Renal cortex interstitium (tissue), 15 donors: ENCODE measurements at places on chromosomes 7 and 10. TPM values are rescaled to one million over a fixed set of nuclear protein-coding genes. Genes with fewer than 3 reads are reported as not detected.

DNA sequence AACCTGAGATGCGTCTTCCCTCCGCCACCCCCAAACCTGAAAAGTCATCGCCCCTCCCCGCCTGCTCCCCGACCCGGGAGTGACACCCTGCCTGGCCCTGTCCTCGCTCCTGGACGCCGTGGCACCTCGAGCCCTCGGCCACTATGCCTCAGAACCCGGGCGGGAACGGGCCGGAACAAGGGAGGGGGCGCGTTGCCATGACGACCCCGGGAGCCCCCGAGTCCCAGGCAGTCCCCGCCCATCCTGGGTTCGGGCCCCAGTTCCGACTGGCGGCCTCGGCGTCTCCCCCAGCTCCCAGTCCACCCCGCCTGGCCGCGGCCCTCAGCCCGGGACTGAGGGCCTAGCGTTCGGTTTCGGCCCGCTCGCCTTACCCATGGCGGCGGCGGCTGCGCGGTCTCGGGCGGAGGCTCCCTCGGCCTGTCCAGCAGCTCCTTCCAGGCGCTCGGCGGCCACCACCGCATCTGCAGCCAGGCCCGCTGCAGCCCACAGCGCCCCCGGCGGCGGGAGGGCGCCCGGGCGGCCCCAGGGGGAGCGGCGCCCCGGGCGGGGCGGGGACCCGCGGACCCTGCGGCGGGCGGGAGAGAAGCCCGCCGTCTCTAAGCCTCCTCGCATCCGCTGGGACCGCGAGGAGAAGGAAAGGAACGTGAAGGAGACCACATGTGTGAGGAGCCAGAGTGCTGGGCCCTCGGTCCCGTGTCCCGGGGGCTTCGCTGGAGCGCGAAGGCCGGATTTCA lies at the start of gene RUFY2:
TSS of gene RUFY2 (minus strand) at position 463 of the 734 bp plus-strand sequence. CDS start at position 375, 88 bp downstream.
- peak; percentile 79 for DNase-seq

DNA sequence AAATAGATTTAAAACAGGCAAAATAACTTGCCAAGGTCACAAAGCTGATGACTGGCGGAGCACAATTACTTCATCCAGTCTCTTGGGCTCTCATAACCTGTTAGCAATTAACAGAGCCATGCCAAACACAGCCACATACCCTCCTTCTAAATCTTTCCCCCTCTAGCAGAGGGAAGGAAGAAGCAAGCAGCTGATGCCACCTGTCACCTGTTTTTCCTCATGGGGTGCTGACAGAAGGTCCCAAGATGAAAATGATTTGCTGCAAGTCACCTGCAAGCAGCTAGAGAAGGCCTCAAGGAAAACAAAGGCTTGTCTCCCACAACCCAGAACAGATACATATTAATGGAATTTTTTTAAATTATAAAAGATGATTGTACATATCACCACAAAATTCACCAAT lies 117.8 kb downstream of the GFRA1 start:
- DNase-seq: no peak

The USP54 gene
- 45.7 TPM for polyA plus RNA-seq

DNA sequence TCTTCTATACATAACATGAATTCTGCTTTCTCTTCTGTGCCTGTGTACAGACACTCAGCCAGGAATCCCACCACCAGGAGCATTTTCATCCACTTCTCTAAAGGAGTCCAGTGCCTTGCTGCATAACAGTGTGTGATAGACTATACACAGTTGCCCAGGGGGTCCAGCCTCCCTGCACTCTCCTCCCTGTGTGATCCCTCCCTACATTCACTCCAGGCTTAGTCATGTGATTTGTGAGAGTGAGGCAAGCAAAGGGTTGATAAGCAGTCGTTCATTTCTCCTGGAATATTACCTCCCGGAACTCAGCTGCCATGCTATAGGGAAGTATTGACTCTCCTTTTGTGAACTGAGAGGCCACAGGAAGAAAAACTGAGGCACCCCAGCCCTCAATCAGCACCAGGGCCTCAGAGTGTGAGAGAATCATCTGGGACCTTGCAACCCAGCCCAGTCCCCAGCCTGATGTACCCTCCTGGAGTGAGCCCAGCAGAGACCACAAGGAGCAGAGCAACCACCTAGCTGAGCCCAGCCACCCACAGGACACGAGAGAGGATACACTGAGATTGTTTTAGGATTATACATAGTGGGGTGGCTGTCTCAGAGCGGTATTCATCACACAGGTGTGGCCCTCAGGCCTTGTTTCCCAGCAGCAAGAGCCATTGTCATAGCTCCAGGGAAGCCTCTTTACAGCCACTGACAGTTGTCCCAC lies 45.0 kb upstream of the EEPD1 start:
- DNase-seq: no peak

DNA sequence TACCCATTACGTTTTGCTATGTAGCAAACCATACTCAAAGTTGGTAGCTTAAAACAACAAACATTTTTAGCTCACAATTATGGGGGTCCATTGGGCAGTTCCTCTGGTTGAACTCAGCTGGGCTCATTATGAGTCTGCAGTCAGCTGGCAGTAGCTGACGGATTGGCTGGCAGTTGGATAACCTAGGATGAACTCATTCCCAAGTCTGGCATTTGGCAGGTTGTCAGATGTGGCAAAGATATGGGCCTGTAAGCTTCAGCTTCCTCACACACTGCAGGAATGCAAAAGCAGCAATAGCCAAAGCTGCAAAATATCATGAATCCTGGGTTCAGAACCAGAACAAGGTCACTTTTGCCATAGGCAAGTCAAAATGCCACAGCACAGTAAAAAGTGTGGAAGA lies 412.2 kb upstream of the SORCS1 start:
- DNase-seq: no peak

GRCh38 chr7:129308047-129308446 lies 83.2 kb downstream of the AHCYL2 start:
- DNase-seq: no peak

DNA sequence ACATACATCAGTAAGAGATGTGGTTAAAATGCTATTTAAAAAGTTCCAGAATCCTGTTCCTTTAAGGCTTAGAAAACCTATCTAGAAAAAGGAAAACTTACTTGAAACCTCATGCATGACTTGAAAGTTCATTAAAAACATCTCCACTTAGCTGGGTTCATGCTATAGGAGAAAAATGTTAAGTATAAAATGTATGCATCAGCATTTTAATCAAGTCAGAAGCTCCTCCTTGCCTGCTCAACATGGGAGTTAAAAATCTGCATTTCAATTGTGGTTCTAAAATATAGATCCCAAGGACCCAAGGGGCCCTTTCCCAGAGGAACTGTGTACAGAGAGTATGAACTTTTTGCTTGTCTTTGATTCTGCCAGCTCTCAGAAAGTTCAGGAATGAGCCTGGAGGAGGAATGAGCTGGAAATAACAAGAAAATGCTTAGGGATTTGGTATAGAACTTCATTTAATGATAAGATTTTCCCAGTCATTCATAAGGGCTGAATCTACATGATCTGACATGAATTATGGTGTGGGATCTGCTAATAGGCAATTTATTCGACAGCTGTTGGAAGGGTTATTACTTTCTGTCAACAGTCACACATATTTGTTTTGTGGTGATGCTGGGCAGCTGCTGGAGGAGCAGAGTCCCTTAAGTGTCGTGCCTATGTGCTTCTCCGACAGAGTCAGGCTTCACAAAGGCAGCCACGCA lies 85.6 kb upstream of the MTPN start:
- no peak for DNase-seq

The CEP55 gene
- 18.2 TPM for polyA plus RNA-seq

GRCh38 chr7:41103331-41103730 lies 599.6 kb downstream of the INHBA start:
- DNase-seq: no peak

The PROSER2 gene
- polyA plus RNA-seq: 6.6 TPM

The ENTPD1 gene
- 19.8 TPM for polyA plus RNA-seq

GRCh38 chr7:43114458-43114780 lies 2.0 kb downstream of the HECW1 start:
- DNase-seq: no peak

DNA sequence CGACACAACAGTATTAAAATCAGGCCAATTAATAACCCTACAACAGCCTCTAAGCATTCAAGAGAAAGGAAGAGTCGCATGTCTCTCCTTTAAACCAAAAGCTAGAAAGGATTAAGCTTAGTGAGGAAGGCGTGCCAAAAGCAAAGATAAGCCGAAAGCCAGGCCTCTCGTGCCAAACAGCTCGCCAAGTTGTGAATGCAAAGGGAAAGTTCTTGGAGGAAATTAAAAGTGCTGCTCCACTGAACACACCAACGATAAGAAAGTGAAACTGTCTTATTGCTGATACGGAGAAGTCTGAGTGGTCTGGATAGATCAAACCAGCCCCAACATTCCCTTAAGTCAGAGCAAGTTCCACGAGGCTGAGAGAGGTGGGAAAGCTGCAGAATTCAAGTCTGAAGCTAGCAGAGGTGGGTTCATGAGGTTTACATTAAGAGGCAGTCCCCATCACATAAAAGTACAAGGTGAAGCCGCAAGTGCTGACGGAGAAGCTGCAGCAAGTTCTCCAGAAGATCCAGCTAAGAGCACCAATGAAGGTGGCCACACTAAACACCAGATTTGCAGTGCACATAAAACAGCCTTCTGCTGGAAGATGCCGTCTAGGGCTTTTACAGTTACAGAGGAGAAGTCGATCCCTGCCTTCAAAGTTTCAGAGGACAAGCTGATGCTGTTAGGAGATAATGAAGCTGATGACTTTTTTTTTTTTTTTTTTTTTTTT lies 194.8 kb downstream of the MAD1L1 start:
- DNase-seq: no peak

- no peak for DNase-seq
Observed at GRCh38 chr10:72890086-72890485, 3.5 kb upstream of the OIT3 start.

The GNAT3 gene
- not detected for polyA plus RNA-seq

DNA sequence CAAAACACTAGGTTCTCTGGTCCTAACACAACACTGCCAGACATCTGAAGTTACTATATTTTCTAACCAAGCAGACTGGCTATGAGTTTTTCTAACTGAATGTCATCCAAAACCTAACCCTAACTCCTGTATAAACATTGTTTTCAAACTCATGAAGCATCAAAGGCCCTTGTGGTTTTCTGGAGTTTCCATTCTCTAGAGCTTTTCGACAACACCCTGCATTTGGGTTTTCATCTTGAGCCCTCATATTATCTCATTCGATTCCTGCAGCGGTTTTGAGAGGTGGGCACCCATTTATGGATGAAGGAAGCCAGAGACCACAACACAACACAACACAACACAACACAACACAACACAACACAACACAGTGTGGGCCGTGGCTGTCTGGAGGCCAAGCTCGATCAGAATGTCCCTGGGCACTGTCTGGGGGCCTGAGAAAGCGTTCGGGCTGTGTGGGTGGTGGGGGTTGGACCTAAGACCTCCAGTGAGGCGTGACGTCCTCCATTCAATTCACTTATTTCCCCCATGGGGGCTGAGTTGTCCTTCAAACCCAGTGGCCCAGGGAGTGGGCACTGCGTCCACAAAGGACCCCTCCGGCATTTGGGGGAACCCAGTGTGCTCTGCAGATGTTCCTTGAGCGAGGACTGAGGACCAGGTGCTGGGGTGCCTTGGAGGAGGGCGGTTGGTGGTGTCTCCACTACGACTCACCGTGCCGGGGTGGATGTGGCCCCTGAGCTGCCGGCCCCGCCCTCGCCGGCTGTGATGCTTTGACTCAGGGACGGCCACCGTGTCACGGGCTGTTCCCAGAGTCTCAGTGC lies 490.4 kb downstream of the DNAJB6 start:
- DNase-seq: no peak

GRCh38 chr7:20330239-20330927 lies at the start of gene ITGB8:
TSS of gene ITGB8 (plus strand) at chr7:20330900. CDS start at chr7:20331807, 907 bp downstream.
- peak; percentile 91 for DNase-seq

- DNase-seq: no peak
Observed at GRCh38 chr7:99379043-99379577, 4.6 kb downstream of the ARPC1B start.

DNA sequence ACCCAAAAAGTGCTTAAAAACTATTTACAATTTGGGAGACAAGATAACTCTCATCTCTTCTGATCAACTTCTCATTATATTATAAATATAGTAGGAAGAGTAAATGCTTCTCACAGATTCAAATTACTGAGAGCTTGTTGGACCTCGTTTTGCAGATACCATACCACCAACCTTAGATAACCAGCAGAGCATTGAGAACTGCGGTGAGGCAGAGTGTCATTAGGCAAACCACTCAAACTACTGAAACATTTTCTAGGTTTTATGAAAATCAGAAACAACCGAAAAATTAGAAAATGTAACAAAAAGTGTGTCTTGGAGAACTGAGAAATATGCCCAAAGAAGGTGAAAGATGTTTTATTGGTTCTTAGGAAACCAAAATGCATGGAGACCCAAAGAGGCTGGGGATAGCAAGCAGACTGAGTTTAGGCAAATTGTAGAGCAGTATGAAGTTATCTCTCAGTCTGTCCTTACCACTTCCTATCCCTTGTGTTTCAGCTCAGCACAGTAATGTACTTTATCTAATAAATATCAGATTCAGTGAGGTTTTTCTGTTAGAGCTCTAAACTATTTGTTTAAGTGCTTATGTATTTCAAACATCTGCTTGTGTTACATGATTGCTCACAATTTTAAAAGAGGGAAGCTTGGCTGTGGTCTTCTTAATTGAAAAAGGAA lies 77.9 kb downstream of the HECTD2 start:
- DNase-seq: no peak

- DNase-seq: no peak
Observed at GRCh38 chr10:19142967-19143366, 94.4 kb downstream of the MALRD1 start.

The EPHB6 gene
- 23.5 TPM for polyA plus RNA-seq

The NODAL gene
- polyA plus RNA-seq: 0.33 TPM

GRCh38 chr7:90931986-90932916 lies 332.0 kb upstream of the FZD1 start:
- DNase-seq: no peak

GRCh38 chr7:33261585-33261984 lies 132.2 kb downstream of the BBS9 start:
- no peak for DNase-seq

DNA sequence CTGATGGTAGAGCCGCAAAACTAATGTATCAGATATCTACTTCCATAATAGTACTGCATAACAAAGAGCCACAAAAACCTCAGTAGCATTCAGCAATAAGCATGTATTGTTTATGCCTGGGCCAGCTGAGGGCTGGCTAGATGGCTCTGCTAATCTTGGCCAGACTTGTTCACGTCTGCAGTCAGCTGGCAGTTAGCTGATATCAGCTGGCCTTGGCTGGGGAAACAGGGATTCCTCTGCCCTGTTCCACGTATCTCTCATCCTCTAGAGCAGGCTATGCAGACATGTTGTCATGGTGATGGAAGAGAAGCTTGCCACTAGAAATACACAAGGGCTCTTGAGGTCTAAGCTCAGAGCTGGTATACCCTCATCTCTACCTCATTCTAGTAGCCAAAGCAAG lies 62.9 kb downstream of the GRM8 start:
- DNase-seq: no peak

The GSTO2 gene
- polyA plus RNA-seq: 32.9 TPM

The ICA1 gene
- 50.7 TPM for polyA plus RNA-seq

The PPP1R3A gene
- not detected for polyA plus RNA-seq

GRCh38 chr7:27147199-27148030 lies at the start of gene HOXA6:
TSS of gene HOXA6 (minus strand) at chr7:27147774. CDS start at chr7:27147749, 25 bp downstream.
- no peak for DNase-seq
